ENCODE measurements at places on chromosomes 4 and X. TPM values are rescaled to one million over a fixed set of nuclear protein-coding genes. Genes with fewer than 3 reads are reported as not detected.

- DNase-seq: no peak
Observed at GRCh38 chr4:101969965-101970364, 179.4 kb downstream of the BANK1 start.

DNA sequence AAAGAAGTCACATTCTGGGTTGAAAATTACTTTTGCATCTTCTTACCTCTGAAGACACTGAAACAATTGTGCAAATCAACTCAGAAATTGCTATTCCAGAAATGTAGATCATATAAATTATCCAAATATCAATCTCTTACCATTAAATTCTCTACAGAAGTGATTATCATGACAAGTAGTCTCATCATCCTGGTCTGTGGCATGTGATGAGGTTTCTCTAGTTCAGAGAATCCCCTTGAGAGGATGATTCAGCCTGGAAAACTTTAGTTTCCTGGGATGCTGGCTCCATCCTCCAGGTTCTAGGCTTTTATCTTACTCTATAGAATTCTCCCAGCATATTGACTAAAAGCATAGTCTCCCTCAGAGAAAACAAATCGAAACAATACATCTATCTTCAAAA is 76.2 kb upstream of the S100G start:
- DNase-seq: no peak

GRCh38 chr4:94877973-94878372 is 120.2 kb downstream of the BMPR1B start:
- no peak for DNase-seq

DNA sequence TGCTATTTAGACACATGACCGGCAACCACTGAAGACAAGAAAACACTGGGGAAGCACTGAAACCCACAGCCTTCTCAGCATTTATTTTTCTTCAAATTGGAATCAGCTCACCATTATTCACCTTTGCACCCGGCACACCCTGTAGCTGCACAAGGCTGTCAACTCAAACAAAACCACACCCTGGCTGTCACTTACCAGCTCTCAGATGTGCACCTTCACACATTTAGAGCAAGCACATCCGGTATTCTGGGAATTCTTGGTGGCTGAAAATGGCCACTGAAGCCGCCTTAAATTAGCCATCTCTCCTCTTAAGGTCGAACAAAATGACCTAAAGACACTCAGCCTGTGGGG is 5.9 kb downstream of the ZFYVE28 start:
- peak; percentile 88 for DNase-seq

DNA sequence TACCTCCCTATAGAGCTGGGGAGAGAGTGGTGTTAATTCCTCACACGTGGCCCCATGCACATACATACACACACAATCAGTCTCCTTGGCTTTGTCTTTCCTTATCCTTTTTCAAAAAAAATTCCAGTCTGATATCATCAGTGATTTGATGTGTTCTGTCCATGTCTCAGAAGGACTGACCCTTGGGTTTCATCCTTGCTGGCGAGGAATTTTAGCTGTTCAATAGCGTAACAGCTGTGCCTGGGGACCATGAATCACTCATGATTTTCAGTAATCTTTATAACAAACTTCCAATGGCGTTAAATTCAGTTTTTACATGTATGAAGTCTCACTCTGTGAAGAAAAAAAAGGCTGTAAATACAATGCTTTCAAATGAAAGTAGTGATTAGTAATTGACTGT is 204.6 kb downstream of the RBMX2 start:
- no peak for DNase-seq

DNA sequence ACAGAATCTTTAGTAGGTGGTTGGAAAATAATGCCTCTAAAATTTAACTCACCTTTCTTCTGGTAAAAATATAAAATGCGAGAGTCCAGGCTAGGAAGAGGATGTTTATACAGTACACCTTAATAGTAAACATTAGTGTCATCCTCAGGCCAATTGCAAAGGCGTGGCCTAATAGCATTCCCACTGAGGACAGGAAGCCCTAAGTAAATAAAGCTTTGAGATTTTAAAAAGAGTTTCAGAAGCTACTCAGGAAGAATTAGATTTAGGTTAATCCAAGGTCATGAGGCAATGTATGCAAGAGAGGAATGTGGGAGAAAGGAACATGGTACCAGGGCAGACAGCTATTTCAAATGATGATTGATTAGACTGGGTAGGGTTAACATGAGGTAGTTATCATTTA is 49.5 kb downstream of the RPGR start:
- no peak for DNase-seq

The SULT1E1 gene
- total RNA-seq: not detected

The TMEM156 gene
- total RNA-seq: 28.0 TPM

The FAT4 gene
- not detected for total RNA-seq

GRCh38 chrX:104469771-104470170 is 96.2 kb upstream of the IL1RAPL2 start:
- DNase-seq: no peak

DNA sequence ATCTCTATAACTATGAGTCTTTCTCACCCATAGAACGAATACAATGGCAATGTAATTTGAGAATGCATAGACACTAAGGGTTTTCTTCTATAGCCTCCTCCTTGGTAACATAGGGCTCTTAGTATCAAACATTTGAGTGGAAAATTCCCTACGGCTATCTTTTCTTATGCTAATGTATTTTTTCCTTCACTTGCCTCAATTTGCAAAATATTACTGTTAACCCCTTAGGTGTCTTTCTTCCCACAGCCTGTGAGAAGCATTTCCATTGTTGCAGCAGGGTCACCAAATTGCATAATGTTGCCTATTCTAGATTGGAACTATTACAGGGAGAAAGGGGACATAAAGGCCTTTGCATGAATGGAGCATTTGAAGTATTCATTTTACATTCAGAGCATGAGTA is 140.5 kb upstream of the RAPGEF2 start:
- DNase-seq: no peak

The NXF2 gene
- total RNA-seq: not detected

- DNase-seq: no peak
Observed at GRCh38 chr4:52876069-52876468, 14.0 kb downstream of the RASL11B start.

The AFAP1 gene
- total RNA-seq: 37.7 TPM

DNA sequence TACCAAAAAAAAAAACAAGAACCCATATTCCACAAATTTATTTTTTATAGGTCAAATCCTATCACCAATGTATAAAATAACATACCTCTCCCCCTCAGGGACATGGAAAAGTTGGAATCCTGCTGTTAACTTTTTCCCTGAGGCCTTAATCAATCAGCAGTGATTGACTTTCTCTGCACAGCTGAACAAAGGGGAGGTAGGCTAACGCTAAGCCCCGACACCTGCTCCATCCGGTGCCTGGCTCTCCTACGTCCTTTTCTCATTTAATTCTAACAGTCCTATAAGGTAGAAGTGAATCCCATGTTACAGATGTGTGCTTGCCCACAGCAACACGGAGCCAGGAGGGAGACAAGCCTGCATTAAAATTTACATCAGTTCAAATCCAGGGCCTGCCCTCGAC is 2.8 kb downstream of the CENPU start:
- DNase-seq: no peak

DNA sequence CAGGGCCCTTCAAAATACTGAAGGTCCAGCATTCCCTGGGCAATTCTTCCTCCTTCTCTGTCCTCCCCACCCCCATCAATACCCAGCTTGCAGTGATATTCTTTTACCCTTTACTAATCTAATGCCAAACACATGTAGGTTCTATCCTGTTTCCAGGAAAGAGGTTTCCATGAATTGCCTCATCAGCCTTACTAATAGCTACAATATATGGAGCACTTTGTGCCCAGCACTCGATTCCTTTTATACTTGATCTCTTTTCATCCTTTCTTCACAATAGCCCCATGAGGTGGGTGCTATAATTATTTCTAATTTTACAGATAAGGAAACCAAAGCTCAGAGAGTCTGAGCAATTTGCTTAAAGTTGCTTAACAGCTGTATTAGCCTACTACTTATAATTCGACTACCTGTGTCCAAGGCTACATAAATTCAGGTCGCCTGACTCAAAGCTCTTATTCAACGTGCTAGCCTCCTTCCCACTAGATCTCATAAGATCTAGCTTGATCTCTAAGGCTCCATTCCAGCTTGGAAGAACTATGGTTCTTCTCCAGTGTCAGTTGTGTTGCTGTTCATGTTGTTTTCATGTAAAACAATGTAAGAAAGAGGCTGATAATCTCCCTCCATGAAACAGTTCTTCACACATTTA is 229.6 kb upstream of the PGRMC2 start:
- DNase-seq: no peak

DNA sequence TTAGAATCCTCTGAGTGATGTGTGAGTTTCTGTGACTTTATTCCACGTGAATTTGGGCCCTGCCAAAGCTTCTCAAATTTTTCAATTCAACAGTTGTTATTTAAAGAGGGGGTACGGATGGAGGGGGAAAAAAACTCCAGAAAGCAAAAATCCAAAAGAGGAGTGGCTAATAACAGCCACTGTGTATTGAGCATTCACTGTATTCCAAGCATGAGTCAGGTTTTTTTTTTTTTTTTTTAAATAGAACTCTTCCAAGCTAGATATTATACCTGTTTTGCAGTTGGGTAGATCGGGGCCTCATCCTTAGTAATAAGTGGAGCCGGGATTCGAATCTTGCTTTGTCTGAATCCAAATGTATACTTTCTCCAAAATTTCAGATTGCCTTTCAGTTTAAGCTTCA is 6.4 kb upstream of the RHOH start:
- no peak for DNase-seq

The TRO gene
- total RNA-seq: 2.3 TPM

- DNase-seq: no peak
Observed at GRCh38 chr4:26753617-26754016, 107.0 kb upstream of the STIM2 start.

DNA sequence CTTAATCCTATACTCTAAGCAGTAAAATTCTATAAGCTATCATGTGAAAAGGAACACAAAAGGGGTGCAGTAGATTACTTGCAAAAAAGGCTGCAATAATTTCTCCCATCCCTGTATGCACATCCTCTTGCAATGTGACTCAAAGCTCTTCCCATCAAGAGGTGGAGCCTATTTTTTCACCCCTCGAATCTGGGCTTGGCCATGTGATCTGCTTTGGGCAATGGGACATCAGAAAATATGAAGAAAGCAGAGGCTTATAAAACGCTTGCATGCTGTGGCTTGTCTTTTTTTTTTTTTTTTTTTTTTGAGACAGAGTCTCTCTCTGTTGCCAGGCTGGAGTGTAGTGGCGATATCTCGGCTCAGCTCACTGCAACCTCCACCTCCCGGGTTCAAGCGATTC is 33.0 kb downstream of the GEMIN8 start:
- DNase-seq: no peak

GRCh38 chr4:161321706-161322105 is 842.1 kb downstream of the FSTL5 start:
- DNase-seq: no peak

The RHOXF2 gene
- total RNA-seq: not detected

- DNase-seq: no peak
Observed at GRCh38 chr4:88419874-88420273, 37.0 kb upstream of the HERC5 start.

The MAGEA10 gene
- total RNA-seq: not detected

The SPIN2A gene
- 0.45 TPM for total RNA-seq

The FOXR2 gene
- total RNA-seq: not detected

DNA sequence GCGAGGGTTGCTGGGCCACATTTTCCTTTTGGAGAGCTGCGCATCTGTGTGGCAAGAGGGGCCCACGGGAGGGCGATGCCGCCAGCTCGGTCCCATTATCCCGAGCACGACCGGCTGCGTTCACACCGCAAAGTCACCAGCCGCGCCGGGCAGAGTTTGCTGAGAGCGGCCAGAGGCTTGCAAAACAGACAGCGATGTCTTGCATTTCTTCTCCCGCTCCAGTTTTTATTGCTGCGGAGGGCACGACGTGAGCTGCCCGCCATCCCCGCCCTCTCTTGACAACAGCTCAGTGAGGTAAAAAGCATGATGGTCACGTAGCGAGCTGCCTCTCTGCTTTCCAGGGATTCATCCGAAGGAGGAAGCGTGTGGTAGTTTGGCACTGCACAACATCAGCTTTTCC is 102.1 kb upstream of the TENM3 start:
- no peak for DNase-seq
